GM12864 (cell line): ENCODE measurements at places on chromosomes 16 and 17.
A peak's percentile ranks its signal among the peaks of the same experiment; 100 is the strongest.

DNA sequence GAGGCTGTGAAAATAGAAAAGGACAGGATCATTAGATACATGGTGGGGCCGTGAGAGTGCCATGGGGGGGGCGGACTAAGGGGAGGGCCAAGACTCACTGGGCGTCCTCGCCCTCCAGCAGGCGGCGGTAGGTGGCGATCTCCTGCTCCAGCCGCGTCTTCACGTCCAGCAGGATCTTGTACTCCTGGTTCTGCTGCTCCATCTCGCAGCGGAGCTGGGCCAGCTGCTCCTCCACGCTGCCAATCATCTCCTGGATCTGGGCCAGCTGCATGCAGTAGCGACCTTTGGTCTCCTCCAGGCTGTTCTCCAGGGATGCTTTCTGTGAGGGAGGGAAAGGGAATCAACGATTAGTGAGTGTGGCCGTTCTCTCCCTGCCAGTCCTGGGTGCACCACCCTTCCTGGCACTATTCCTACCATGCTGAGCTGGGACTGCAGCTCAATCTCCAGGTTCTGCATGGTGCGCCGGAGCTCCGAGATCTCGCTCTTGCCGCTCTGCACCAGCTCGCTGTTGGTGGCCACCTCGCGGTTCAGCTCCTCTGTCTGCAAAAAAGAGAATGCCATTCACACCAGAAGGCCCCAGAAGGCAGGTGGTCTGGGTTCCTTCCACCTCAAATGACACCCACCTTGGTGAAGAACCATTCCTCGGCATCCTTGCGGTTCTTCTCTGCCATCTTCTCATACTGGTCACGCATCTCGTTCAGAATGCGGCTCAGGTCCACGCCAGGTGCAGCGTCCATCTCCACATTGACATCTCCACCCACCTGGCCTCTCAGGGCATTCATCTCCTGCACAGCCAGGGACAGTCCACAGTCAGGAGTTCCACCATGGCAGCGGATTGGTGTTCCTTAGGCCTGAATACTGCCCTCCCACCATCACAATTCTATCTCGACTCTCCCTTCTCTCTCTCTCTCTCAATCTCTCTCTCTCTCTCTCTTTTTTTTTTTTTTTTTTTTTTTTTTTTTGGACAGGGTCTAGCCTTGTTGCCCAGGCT lies 3.3 kb downstream of the KRT14 start:
- no peak for DNase-seq

DNA sequence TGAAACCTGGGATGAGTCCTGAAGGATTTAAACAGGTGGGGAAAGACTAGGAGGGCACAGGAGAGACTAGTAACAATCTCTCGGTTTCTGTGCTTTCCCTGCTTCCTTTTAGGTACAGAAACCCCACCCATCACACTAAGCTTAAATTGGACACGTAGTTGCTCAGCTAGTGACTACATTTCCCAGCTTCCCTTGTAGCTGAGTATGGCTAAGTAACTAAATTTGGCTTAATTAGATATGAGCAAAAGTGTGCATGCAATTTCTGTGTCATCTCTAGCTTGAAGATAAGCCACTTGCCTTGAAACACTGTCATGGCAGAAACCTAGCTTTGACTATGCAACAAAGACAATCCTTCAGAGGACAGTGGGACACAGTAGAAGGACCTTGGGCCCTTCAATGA lies 36.5 kb downstream of the CACNG1 start:
- DNase-seq: peak; percentile 30

DNA sequence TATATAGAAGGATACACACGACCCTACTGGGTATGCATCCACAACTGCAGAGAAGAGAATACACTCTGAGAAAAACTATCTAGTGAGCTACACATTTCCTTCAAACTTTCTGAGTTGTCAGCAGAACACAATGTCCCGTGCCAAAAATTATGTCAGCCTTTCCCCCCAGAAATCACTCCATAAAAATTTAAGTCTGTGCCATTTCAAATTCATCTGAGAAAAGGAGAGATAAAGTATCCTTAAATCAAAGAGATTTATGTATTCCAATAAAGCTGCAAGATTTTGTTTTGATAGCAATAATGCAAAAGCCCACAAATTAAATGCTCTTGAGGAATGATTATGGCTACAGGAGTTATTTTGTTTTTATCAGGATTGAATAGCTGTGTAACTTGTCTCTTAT lies 760.1 kb downstream of the CDH11 start:
- no peak for DNase-seq

- DNase-seq: no peak
Observed at GRCh38 chr17:1256699-1257098, 13.5 kb upstream of the BHLHA9 start.

DNA sequence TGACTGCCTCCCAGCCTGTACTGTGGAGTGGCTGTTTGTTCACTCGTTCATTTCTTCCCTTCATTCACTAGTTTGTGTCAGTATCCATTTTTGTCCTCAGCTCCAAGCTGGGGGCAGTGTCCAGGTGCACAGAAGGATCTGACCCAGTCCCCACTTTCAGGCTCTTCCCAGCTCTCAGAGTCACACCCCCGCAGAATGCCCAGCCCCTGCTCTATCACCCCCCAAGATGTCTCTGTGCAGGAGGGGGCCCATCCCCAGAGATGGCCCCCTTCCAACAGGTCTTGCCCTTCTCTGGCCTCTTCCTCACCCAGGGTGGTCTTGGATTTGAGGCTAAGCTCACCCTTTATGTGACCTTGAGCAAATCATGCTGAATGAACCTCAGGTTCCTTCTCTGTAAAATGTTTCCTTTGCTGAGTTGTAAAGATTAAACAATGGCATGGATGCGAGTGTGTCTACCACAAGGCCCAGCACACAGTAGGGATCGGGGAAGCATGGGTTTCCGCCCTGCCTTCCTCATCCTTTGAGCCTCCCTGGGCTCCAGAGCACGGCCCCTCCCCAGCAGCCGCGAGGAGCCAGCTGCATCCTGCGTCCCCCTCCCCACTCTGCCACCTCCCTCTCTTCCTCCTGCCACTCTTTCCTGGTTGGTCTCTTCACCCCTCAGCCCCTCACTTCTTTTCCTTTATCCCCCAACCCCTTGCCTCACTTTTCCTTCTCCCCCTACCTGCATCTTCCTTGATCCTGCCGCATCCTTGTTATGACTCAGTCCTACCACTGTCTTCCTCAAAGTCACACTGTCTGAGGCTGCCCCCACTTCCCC lies 2.8 kb downstream of the FBXL19 start:
- DNase-seq: no peak

GRCh38 chr16:57093666-57094564 lies 1.5 kb downstream of the CPNE2 start:
- no peak for DNase-seq

- no peak for DNase-seq
Observed at GRCh38 chr17:63479495-63480184, 2.8 kb downstream of the ACE start.

- DNase-seq: no peak
Observed at GRCh38 chr16:22207715-22208360, 1.8 kb downstream of the EEF2K start.

- no peak for DNase-seq
Observed at GRCh38 chr17:45305530-45306087, 11.2 kb downstream of the MAP3K14 start.
